Endothelial cell (in vitro differentiated cells): ENCODE measurements at places on chromosomes 7 and 10.
A peak's percentile ranks its signal among the peaks of the same experiment; 100 is the strongest.

GRCh38 chr10:30818854-30819253 is 189.3 kb upstream of the LYZL2 start:
- H3K27ac ChIP-seq, result no peak overlapping the region
- no peak for DNase-seq
- no peak overlapping the region for H3K4me3 ChIP-seq
- H3K4me1 ChIP-seq, result peaks cover 22% of the 10 kb centered on the region
- H3K36me3 ChIP-seq, result peaks cover 3% of the 10 kb centered on the region

- no peak for DNase-seq
- no peaks in the 10 kb centered on the region for H3K4me1 ChIP-seq
- H3K27me3 ChIP-seq, result no peaks in the 10 kb centered on the region
- H3K4me3 ChIP-seq, result no peak overlapping the region
These were observed 12.5 kb downstream of the ADK start for GRCh38 chr10:74163319-74164068.

DNA sequence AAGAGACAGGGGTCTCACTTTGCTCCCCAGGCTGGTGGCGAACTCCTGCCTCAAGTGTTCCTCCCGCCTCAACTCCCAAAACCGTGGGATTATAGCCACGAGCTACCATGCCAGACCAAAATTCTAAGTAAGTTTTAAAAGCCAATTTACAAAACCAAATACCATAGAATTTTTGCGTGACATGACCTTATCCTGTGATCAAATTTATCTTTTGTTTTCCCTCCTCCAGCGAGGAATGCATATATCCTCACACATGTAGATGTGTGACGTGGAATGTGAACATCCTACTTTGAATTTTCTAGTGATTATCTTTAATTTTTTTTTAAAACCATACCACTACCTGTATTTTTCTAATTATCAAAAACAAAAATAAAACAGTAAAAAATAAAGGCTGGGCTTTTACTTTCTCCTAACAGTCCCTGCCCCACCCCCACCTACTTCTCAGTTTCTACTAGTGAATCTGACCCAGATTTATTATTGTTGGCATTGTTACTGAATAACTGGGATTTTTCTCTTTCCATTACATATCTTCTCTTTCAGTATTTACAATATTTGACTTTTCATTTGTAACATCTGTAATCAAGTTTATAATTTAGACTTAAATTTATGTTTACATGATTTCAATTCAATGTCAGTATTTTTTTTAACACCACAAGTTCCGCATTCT is 26.0 kb downstream of the CYTH3 start:
- peaks cover 7% of the 10 kb centered on the region for H3K4me1 ChIP-seq
- peaks cover 1% of the 10 kb centered on the region for H3K27me3 ChIP-seq
- H3K27ac ChIP-seq, result no peak overlapping the region
- H3K36me3 ChIP-seq, result no peaks in the 10 kb centered on the region
- no peak overlapping the region for H3K4me3 ChIP-seq

GRCh38 chr10:124675261-124675660 is 68.9 kb downstream of the FAM53B start:
- peaks cover 3% of the 10 kb centered on the region for H3K36me3 ChIP-seq
- H3K27ac ChIP-seq, result peak overlapping the region; percentile 83
- peaks cover 17% of the 10 kb centered on the region for H3K27me3 ChIP-seq
- no peak overlapping the region for H3K4me3 ChIP-seq
- no peak for DNase-seq
- H3K4me1 ChIP-seq, result peaks cover 15% of the 10 kb centered on the region
